ENCODE measurements at places on chromosomes 1 and 21.

DNA sequence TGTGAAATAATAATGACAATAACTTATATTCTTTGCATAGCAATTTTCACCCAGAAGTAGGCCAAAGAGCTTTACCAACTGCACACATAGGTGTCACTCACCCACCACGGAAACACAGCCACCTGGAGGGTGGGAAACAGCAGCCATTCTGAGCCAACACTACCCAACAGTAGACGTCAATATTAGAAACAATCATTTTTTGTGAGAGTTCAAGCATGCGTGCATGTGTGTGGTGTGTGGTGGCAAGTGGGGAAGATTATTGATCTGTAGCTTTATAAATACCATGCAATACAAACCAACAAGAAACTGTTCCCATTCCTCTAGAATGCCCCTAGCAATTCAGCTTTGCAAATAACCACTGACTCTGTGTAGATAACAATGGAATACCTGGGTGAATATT, 19.1 kb downstream of the PROX1 start:
- no peak for DNase-seq

DNA sequence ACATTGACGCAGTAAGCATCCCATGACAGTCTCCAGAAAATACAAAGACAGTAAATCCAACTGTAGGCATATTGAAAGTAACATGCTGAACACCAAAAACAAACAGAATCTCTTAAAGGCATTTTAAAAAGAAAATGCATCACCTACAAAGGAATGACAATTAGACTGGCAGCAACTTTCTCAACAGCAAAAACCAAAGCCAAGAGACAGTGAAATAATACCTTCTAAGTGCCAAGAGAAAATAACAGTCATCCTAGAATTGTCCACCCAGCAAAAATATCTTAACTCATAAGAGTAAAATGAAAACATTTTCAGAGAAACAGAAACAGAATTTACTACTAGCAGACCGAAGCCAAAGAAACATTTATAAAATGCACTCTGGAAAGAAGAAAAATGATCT, 20.0 kb downstream of the CCDC185 start:
- DNase-seq = no peak

DNA sequence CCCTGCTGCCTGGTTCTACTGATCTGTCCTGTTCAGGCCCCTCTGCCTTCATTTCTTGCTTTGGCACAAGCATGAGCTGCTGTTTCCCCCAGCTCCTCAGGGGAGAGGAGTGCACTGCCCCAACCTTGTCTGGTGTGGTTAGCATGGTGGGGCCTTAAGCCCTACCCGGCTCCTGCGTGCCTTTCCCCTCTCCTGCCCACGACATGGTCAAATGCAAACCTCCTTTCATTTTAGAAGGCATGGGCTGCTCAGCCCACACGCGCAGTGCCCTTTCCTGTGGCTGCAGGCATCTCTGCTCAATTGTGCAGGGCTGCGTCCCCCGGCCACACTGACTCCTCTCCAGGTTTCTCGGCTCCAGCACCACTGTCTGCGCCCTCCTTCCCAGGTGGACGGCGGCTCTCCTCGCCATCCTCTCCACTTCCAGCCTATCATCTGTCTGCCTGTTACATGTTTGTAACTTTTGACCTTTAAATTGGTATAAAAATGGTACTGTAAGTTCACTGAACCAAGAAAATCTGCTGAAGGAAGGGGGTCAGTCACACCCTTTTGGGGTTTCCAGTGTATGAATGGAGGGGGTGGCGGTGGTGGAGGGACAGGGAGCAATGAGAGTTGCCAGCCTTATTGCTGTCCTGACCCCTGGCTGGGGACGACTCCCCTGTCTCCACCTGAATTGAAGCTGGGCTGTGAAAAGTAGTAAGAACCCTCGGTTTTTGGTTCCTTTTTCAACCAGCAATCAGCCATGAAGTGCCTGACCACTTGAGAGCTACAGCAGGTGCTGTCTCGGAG, 5.1 kb downstream of the PDE9A start:
- DNase-seq = no peak

DNA sequence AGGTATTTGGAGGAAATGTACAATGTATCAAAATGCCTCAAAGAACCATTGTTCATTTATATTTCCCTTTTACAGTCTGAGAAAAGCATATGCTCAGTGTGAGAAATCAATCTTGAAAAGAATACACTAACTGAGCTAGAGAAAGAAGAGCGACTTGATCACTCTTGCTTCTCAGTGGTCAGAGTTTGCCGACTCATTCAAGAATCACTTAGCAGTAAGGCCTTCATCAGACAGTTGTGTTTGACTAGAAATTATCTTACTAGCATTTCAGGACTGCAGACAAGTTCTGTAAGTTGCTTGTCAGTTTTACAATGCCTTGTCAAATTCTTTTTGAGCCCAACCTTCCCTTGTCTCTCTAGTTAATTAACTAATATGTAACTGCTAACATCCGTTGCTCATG, 12.9 kb downstream of the RGS18 start:
- no peak for DNase-seq

Data from urothelium cell line (cell line).